ENCODE measurements at places on chromosomes 16 and 17.

DNA sequence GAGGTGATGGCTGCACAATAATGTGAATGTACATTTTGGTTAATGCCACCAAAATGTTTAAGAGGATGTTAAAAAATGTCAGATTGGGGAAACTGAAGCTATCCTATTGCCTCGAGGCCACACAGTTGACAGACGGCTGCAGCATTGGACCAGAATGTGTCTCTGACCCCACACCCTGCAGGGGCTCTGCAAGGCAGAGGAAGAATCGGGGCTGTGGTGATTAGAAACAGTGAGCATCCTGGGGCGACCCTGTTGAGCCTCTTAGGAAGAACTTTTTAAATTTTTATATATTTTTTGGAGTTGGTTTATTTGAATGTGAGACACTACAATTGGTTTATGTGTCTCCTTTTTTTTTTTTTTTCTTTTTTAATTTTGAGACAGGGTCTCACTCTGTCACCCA lies 15.0 kb upstream of the ADORA2B start:
- DNase-seq: no peak

GRCh38 chr16:63315229-63315628 lies 1279.0 kb upstream of the CDH8 start:
- DNase-seq: no peak

DNA sequence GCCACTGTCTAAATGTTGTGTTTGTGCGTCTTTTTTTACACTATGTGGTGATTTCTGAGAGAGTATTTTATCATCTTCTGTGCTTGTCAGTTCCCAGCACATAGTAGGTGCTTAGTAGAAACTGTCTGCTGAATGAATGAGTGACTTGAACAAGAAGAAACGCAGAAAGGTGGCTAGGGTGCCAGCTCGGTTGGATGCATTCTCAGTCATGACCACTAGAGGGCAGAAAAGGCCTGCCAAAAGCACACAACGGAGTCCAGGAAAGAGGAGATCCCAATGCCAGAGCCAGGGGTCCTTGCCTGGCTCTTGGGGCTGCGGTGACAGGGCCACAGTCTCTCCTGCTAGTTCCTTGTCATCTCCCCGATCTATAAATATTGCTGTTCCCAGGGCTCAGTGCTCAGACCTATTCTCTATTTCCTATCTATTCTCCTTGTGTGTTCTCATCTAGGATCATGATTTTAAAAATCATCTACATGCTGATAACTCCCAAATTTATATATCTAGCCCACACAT lies 57.3 kb upstream of the CCL1 start:
- DNase-seq: peak; percentile 48

DNA sequence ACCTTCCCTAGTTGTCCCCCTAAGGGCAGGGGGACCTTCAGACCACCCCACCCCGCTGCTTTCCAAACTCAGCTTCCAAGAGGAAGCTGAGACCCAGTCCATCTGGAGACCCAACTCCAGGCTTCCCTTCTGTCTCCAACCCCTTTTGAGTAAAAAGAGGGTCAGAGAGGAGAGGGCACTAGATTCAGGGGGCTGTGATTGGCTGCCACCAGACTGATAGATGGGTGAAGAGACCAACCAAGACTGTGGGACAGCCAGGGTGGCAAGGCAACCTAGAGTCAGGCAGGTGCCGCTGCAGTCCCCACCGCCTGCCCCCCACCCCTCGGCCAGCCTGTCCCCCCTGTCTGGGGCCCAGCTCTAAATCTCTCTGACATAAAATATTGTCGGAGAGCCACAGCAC lies 92.5 kb downstream of the SDK2 start:
- DNase-seq: no peak

GRCh38 chr16:86519649-86520316 lies 9.5 kb downstream of the FOXF1 start:
- DNase-seq: peak; percentile 43

DNA sequence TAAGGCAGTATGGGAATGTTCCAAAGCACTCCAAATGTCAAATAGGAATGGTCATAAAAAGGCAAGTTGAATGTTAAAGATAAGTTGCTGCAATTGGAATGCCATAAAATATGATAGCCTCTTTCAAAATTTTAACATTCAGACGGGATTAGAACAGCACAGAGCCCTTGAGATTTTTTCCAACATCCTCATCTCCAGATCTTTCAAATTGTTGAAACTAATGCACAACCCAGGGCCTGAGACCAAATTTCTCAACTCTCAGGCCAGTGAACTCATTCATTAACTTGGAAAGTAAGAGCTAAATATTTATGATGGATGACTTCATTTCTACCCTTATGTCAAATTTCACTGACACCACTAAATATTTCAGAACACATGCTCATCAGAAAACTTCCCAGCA lies 346.5 kb upstream of the XYLT1 start:
- DNase-seq: no peak

DNA sequence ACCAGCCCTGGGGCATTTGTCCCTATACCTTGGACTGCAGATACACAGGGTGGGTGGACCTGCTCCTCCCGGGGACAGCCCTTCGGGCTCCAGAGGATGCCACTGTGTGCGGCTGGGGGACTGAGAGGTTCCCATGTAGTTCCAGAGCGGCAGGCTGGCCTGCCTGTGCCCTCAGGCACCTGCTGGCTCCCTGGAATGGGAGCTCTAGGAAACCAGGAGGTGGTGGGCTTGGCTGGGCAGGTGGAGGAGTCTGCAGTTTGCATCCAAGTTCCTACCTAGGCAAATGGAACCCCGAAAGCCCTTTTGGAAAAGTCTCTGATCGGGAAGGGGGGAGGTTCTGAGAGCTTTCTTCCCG lies 982 bp downstream of the DBNDD1 start:
- DNase-seq: no peak

DNA sequence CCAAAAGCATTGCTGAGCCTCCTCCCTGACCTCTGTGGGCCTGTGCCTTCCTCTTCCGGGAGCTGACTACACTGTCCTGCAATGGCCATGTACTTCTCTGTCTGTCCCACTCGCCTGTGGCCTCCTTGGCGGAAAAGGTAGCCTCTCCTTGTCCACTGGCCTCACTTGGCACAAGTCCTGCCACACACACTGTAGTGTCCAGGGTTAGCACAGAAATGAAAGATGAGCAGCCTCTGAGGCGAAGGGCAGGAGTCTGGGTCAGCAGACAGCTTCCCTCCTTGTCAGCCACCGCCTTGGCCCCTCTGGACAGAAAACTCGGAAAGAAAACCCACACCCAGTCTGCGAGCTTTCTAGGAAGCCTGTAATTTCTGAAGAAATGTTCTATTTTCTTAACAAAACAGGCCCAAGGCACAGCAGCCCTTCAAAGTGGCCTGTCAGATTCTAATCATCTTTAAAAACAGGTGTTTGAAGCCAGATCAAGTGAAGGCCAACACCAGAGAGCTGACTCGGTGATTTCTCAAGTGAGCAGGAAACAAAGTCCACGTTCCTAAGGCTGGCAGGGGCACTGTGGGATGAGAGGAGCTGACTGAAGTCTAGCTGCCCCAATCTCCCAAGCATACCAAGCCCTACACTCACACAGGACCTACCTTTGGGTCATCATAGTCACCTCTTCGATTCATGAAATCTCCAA lies 67.2 kb downstream of the GTF3C1 start:
- DNase-seq: no peak

DNA sequence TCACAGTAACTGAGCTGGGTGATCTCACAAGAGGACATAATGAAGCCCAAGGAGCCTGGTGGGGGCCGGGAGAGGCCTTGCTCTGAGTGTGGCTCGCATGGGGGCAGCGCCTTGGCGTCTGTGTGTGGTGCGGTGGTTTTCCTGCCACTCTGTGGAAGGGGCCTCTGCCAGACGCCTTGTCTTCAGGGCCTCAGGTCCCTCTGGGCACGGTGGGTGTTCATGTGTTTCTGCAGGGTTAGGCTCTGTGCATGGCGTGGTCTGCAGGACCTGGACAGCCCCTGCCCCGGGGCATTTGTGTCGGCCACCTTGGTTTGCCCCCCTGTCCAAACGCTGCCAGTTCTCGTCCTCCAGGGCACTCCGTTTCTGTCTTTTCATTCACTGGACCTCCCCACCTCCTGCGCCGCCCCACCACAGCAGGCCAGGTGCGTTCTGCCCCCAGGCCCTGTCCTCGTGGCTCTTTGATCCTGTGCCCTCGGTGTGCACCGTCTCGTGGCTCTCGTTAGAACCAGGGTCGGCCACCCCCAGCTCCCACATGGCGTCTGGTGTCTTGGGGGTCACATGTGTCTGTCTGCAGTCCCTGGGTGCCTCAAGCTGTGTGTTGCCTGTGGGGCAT lies 43.7 kb upstream of the ZNF750 start:
- no peak for DNase-seq

DNA sequence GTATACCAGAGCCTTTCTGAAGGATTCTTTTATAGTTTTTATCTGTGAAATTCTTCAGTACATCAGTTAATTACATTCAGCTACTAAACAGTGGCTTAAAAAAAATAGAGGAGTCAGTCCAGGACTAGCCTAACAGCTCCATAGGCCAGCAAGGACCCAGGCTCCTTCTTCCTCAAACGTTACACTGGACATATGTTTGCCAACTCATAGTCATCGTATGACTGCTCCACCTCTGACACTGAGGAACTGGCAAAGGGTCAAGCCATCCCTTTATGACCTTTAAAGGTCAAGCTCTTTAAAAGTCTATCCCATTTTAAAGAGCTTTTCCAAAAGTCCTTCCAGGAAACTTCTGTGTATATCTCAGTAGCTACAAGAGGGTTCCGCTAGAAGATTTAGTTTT lies 36.6 kb downstream of the PHLPP2 start:
- no peak for DNase-seq

DNA sequence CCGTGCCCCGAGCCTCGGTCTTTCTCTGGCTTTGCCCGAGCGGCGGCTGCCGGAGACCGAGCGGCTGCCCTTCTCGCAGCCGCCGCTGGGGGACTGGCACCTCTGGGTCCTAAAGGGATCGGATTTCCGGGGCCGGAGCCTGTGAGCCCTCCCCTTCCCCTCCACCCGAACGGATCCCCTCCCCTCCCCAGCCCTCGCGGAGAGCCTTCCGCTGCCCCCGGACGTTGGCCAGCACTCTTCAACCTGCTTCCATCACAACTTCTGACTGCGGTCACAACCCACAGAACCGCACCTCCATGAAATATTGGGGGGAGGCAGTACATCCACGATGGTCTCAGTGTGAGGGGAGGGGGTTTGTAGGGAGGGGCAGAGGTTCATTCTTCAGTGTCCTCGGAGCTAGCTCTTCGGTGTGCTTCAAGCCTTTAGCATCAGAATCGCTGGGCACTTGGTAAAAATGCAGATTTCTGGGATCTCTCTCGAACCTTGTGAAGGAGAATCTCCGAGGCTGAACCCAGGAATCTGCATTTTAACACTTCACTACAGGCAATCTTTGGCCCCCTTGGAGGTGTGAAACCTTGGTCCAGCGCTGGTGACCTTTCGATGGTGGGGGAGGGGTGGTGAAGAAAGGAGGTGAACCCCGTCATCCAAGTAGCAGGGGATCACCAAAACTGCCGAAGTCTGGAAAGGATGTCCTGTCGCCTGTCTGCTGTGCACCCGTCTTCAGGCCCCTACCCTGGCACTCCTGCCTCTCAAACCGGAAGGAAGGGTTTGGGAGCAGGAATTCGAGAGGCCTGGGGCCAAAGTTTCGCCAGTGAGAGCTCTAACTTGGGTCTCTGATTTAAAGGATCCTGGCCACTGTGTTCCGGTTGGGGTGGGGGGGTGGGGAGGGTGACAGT lies 812 bp upstream of the PPP1R9B start:
- peak; percentile 77 for DNase-seq

DNA sequence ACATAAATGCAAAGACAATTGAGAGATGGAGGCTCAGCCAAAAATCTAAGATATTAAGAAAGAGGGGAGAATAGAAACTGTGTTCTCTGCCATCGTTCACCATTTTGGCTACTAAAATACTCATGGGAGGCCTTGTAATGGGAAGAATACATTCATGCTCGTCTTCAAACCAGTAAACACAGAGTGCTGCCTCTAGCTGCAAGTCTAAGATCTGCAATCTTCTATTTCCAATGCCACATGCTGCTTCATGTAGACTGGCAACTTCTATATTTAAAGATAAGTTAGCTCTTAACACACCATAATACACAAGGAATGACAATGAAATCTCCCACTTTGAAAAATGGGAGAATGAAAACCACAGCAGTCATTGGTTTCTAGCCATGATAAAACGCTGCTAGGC lies 387.3 kb downstream of the HS3ST3B1 start:
- no peak for DNase-seq

GRCh38 chr17:41563607-41564170 lies 8.2 kb downstream of the KRT9 start:
- DNase-seq: no peak

- DNase-seq: no peak
These were observed 104.5 kb upstream of the CIBAR2 start for GRCh38 chr16:85216522-85217375.

GRCh38 chr17:56908001-56908542 lies 5.8 kb downstream of the TRIM25 start:
- DNase-seq: no peak

- DNase-seq: no peak
These were observed 4.9 kb upstream of the ZG16B start for GRCh38 chr16:2825049-2825742.

DNA sequence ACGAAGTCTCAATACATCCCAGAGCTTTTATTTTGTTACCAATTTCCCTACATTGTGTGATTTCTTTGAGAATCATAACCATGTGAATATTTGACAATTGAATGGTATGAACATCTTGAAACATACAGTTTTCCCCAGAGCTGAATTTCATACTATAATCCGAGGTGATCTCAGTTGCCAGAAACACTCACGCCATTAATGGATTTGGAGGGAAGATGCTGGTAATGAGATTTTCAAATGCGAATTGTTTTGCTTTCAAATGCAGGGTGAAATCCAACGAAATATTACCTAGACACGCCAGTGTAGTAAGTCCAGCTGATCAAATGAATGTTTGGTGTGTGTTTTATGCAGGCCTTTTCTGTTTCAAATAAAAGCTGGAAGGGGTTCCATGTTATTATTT lies 277.8 kb upstream of the CDH5 start:
- no peak for DNase-seq

- DNase-seq: no peak
These were observed 54.7 kb upstream of the CIBAR2 start for GRCh38 chr16:85166699-85167588.

GRCh38 chr16:24075302-24075701 lies 180.8 kb upstream of the CACNG3 start:
- no peak for DNase-seq

DNA sequence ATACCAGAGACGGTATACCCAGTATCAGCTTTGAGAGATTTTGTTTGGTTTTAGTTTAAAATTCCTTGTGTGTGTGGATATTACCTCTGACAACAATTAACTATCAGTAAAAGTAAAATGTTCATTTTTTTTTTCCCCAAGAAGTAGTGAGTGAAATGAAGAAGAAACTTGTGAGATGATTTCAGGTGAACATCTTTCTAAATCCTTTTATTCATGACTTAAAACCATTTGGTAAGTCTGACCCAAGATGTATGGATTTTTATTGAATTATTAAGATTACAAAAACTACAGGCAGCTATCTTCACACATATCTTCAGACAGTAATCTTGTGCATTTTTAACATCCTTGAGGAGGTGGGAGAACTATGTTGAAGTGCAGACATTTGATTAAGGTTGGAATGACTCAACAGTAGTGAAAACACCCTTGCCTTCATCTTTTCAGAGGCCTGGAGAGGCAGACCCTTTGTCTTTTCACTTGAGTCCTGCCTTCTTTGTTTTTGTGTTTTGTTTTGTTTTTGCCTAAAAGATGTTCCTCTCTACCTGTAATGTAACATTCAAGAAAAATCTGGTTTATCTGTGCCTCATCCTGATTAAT lies 240.3 kb upstream of the TBX2 start:
- no peak for DNase-seq

GRCh38 chr16:68564382-68564985 lies 25.4 kb downstream of the ZFP90 start:
- DNase-seq: no peak

Measured in T-cell (primary cell).